ENCODE measurements at places on chromosomes 7 and 10.

DNA sequence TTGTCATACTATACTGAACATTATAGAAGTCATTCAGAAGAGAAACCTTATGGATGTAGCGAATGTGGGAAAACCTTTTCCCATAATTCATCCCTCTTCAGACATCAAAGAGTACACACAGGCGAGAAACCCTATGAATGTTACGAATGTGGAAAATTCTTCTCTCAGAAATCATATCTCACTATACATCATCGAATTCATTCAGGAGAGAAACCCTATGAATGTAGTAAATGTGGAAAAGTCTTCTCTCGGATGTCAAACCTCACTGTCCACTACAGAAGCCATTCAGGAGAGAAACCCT, 19.4 kb downstream of the RBAK start:
- no peak for DNase-seq

DNA sequence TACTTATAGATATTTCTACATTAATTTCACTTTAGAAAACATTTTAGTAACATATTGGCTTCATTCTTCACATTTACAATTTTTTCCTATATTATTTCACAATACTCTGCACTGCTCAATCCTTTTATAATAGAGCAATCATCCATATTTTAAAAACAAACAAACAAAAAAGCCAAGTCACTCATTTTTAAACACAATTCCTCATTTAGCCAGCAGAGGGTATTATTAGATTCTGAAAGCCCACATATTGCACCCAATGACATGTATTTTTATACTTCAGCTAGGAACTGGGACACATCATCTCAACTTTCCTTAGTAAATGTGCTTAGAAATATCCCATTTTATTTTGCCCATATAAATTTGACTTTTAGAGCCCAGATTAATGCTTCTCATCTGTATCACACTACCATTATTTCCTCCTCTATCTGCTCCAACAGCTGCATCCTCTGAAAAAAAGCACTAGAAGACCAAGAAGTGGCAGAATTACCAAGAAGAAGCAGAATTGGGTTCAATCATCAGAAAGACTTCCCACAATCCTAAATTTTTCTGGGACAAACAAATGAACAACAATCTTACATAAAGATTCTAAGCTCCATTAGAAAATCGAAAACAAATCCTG, 29.5 kb downstream of the CTNNA3 start:
- DNase-seq, result no peak

- DNase-seq, result no peak
Measured at GRCh38 chr10:61845950-61846268, 55.6 kb upstream of the ARID5B start.

GRCh38 chr7:133274265-133274664, 21.4 kb downstream of the EXOC4 start:
- no peak for DNase-seq

- no peak for DNase-seq
Measured at GRCh38 chr7:135684136-135684535, 21.8 kb downstream of the STMP1 start.

- DNase-seq, result no peak
Measured at GRCh38 chr7:3393862-3394261, 92.8 kb downstream of the SDK1 start.

DNA sequence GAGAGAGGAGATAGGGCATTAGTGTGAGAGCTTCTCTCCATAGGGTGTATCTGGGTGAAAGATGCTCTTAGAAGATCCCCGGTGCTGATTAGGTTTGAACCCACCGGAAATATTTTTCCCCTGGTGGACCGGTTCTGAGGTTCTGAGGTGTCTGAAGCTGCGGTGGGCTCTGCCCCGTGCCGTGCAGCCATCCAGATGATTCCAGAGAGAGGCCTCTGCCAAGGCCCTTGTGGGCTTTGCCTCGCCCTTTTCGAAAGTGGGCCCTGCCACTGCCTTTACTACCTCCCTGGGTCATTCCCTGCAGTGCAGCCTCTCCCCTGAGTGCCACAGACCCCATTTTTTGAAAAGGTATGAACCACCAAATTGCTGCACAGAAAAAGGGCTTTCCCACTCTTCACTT, 2.8 kb downstream of the GIMAP8 start:
- no peak for DNase-seq

DNA sequence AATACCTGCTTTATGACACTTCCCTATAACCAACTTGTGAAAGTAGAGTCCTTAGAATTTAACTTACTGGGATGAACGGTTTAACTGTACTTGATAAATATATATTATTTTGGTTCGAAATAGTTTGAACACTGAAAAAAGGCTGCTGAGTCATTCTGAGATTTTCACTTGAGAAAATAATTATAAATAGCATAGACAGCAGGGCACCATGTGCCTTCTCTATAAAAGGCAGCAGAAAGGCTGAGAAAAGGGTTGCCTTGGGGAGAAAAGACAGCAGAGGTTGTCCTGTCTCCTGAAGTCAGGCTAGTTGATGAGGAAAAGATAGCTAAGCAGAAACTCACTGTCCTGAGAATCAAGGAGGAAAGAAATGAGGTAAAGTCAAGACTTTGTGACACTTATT, 92.4 kb downstream of the CTTNBP2 start:
- DNase-seq, result no peak
